CD4-positive, alpha-beta T cell treated with Interferon alpha-2 for 1 hour (primary cell): ENCODE measurements at places on chromosomes 5 and 9.

DNA sequence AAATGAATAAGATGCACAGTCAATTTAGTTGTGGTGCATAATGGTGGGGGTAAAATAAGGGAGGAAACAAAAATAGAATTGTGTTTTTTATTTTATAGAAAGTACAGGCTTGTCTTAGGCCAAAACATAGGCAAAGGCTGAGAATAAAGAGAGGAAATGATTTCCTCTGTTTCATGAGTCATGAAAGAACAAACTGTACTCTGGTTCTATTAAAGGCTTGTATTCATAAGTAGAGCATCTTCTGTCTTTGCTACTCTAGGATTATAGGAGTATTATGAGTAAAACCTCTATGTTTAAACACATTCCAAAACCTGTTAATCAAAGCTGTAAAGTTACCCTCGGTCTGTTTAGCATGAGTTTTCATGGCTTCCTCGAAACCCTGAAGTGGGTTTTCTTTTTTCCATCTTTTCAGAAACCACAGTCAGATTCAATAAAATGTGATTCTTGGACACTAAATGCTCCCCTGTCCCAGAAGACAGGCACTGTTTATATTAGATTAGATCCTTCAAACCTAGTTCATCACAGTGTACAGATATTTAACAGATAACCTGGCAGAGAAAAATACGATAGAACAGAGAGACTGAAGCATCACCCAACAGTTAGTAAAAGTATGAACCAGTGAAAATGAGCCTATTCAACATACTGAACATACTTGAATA is 473.9 kb upstream of the CYLC2 start:
- DNase-seq = no peak

- no peak for DNase-seq
Measured at GRCh38 chr9:129359162-129359811, 181.2 kb upstream of the IER5L start.

DNA sequence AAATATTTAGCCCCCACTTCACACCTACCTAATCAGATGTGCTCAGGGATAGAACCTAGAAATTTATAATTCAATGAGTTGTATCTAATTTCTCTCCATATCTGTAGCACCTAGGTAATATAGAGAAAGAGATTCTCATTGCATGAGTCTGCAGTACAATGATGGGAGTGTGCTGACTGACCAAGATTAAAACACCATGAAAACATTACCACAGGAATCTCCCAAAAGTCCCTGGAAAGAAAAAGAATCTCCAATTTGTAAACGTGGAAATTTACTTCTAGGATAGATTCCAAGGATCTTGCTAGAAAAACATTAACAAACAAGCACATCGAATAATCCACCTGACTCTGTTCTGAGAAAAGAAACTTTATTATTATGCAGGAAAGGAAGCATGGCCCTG is 45.0 kb upstream of the DMRTA1 start:
- DNase-seq = no peak

DNA sequence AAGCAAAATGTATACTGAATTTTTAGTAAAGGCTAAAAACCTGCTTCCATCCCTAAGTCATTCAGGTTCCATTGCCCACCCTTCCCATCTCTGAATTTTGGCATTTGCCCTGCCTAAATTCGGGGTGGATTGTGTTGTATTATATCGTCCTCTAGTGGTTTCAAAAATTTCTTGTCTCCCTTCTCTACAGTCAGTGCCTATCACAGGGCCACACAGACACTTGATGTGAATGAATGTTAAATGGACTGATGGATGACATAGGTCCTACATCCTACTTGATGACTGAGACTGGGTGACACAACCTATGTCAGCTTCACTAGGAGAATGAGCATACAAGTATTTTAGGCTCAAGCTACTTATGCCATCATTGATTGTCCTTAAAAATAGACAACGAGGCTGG is 45.6 kb upstream of the SLC30A5 start:
- DNase-seq = no peak

DNA sequence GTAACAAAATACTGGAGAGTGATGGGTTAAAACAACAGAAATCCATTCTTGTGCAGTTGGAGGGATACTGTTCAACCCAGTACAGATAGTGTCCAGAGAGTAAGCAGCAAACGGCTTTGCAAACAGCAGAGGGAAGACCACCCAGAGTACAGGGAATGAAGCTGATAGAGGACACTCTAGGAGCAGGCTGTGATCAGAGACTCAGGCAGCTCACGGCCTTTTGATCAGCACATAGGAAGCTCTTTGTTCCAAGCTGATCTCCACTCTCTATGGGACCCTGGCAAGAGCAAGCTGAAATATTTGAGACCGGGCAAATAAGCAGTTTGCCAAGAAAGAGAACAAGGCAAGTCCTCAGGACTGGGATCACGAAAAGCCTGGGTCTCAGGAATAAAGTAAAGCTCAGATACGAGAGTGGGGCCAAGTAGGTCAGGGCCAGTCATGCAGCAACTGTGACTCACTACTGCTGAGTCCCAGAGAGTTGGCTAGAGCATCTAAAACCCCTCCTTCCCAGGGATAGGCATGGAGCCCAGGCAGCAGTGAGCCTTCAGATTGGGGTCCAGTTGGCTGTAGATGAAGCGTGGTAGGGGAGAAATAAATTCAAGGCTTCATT is 52.4 kb downstream of the MELK start:
- DNase-seq = no peak

DNA sequence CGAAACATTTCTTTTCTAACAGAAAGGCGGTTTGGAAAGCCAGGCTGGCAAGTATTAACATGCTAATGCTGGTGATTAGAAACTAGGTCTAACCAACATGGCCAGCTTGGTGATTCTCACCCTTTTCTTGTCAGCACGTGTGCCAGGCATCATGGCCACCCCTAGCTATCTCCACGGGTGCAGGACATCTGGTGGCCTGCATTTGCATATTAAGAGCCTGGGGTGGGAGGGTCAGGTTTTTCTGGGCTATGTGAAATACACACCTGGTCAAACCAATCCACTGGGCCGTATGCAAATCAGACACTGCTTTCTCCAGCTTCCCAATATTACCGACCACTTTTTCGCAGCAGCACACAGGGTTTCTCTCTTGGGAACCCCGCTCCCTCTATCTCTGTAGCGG is 612.1 kb downstream of the PTPRD start:
- no peak for DNase-seq

DNA sequence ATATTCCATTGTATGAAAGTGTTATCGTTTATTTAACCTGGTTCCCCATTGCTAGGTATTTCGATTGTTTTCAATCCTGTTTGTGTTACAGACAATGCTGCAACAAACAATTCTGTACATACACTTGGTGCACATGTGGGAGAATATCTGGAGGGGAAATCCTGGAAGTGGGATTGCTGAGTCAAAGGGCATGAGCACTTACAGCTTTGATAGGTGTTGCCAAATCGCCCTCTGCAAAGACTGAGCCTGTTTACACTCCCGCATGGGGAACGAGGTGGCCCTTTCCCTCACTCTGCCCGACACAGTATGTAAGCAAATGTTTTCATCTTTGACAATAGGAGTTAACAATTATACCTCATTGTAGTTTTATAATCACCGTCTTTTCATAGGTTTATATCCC is 66.2 kb downstream of the PDE6A start:
- DNase-seq = no peak
